ENCODE measurements at places on chromosomes 7 and 10.

DNA sequence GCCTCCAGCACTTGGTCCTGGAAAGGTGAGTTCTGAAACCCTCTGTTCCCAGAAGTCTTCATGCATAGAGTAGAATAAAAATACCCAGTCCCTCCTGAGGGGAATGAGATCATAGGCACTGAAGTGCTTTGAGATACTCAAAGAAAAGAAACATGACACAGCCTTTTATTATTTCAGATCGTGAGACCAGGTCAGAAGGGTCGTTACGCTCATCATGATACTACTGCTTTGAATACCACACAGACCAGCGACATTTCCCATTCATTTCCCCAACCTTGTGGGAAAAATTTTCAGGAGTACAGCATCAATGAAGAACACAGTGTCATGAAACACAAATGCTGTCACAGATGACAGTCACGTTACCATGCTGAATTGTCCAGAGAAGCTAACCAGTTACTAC lies 15.0 kb downstream of the CLRN3 start:
- DNase-seq: no peak

DNA sequence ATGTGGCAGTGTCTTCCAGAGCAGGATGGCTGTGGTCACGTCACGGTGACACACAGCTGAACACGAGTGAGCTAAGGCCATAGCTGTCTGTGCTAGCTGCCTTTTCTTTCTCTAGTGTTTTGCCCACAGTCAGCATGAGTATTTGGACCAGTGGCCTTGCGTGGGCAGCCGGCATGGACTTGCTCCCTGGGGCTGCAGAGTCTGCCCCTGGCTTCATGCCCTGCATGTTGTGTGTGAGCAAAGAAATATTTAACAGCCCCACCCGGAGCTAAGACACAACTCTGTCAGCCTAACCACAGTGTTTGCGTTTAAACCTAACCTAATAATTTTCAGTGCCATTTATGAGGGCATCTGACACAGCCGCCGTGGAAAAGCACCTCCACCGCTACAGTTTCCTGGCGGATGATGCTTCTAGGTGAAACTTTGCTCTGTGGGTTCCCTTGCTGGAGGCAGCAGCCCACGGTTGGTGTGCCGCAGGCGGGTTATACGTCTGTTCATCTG lies 14.6 kb downstream of the CHST12 start:
- no peak for DNase-seq

DNA sequence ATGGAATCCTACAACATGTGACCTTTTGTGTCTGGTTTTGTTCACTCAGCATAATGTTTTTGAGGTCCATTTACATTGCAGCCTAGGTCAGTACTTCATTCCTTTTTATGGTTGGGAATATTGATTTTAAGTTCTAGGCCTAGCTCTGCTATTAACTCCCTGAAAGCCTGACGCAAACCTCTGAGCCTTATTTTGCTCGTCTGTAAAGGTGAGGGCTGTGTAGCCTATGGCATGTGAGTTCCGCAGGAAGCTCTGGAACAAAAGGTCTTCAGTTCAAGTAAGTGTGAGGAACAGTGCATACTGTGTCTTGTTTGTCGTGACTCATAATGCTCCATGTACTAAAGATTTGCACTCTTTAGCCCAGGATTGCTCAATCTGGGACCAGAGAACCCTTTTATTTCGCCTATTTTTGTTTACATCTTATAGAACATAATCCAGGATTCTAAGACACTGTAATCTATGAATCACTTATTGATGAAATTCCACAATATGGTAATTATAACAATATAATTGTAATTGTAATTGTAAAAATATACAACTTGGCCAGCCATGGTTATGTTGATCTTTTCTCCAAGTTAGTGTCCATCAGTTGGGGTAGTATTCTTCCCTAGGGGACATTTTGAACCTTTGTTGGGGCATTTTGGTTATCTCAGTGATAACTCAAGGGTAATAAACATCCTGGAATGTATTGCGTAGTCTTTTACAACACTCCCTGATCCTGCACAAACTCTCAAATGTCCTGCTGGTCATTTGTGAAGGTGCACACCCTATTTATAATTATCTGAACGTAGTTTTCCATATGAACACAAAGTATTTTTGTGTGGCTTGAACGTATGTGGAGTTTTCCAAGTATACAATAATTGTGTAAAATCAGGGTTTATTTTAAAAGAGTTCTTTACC lies 184.7 kb downstream of the VTI1A start:
- no peak for DNase-seq

- no peak for DNase-seq
Observed at GRCh38 chr10:129773359-129773990, 190.6 kb downstream of the EBF3 start.

DNA sequence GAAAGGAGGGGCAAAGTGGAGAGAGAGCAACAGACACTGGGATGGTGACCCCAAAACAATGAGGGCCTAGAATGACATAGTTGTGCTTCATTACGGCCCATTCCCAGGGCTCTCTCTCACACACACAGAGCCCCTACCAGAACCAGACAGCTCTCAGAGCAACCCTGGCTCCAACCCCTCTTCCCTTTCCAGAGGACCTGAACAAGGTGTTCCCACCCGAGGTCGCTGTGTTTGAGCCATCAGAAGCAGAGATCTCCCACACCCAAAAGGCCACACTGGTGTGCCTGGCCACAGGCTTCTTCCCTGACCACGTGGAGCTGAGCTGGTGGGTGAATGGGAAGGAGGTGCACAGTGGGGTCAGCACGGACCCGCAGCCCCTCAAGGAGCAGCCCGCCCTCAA lies 20.7 kb downstream of the PRSS2 start:
- no peak for DNase-seq

DNA sequence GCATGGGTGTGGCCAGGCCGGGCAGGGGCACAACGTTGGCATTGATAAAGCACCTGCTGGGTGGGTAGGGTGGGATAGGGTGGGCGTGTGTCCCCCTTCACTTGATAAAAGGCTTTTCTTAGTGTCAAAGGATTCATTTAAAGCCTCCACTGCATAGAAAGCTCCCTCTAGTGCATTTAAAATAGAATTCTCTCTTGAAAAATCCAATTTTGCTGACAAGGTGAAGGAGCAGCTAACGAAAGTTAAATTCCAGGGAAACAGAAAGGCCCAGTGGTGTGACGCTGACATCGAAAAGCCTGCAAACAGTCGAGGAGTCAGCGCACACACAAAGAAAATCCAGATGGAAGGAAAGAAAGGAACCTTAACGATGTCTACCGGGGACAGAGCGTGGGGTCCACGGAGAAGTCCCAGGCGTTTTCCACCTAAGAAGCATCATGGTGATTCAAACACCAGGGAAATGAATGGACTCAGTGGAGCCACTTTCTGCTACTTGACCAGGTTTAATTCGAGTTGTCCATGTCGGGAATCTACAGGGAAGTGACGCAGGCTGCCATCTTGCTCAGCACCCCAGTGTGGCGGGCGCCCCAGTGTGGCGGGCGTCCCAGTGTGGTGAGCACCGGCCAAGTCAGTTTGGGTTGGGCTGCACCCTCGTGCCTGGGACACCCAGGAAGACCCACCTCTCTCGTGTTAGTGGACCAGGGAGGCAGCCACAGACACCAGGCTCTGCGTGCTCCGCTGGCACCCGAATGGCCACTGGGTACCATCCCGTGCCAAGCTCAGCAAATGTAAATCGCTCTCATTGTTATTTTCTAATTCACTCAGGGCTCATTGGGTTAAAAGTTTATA lies 217.8 kb downstream of the DNAJB6 start:
- no peak for DNase-seq

DNA sequence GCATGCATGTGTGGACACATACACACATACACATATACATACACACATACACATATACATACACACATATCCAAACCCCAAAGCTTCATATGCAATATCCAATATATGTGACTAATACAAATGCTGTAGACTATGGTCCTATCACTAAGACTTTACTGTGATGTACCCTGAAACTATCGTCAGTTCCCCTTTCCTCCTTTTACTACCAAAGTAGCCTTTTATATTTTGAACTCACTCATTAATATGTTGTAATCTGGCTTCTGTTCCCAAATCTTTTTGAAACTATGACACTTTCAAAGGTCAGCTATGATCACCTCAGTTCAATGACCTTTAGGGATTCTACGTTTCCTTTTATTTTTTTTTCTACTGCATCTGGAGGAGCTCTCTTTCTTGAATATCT lies 64.8 kb upstream of the TFEC start:
- DNase-seq: no peak

DNA sequence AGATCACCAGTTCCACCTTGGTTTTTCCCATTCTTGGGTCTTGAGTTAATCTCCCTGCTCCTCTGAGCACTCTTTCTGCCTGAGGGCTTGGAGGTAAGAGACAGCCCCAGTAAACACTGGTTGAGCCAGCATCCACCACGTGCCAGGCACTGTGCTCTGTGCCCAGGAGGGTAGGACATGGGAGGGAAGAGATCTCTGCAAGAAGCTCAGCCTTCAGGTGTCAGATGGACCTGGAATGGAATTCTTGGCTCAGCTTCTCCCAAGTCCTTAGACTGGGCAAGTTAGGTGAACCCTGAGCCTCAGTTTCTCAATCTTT lies 2.5 kb downstream of the ZYX start:
- DNase-seq: no peak

GRCh38 chr10:60031183-60031582 lies 124.8 kb upstream of the CCDC6 start:
- DNase-seq: no peak

DNA sequence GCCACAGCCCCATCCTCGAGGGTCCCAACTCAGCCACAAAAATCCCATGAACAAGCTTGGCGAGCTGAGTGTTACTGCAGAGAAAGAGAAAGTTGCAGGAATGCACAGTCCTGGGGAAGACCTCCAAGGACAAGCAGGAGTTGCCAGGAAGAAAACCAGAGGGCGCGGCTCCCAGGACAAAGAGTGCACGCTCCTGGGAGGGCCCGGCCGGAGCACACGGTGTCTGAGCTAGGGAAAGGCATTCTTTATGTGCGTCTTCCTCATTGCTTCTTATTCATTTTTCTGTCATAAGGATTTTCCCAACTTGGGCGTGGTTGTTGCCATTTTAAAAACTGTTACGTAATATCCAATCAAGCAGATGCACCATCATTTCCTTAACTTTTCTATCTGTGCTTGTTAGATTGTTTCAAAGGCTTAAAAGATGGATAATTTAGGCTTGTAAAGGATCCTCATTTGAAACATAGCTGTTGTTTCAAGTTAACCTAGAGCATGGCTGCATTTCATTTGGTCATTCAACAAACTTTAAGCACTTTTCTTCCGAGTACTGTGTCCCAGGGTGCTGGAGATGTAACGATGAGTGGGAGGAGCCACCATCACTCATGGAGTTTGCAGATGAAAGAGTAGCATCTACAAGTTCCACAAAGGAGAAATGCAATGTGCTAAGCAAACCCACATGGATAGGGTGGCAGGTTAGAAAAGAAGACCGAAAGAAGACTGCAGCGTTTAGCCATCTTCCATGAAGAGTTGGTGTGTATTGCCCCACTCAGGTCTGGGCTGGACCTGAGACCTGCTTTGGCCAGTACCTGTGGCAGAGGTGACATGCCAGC lies 5.6 kb upstream of the CNPY1 start:
- no peak for DNase-seq

- no peak for DNase-seq
Observed at GRCh38 chr10:18620856-18621255, 30.5 kb downstream of the NSUN6 start.

DNA sequence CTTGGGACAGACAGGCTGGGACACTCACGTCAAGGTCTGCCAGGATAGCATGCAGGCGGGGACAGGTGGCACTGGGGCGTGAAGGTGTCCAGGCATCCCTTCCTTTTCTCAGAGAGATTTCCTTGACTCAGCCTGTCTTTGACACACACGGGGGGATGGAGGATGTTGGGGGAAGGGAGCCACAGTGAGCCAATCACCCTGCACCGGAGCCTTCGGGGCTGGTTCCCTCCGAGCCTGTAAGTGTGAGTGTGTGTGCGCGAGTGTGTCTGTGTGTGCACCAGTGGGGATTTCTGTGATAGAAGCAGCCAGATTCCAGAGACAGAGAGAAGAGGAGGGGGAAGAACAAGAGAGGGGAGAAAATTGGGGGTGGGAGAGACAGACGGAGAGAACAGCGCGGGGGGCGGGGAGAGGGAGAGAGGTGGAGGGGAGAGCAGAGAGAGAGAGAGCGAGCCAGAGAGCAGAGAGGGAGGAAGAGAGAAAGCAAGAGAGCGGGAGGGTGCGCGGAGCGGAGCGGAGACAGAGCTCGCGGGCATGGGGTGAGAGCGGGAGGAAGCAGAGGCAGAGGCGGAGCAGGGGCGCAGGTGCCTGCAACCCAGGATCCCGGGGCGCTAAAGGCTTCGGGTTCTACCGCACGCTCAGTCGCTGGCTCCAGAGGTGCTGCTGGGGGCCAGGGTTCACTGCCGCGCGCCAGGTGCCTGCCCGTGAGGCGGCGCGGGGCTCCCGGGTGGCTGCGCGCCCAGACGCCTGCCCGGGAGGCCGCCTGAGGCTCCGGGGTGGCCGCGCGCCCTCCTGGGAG lies 466 bp upstream of the GPR26 start:
- DNase-seq: no peak

GRCh38 chr7:8303904-8304528 lies 42.0 kb upstream of the ICA1 start:
- no peak for DNase-seq

DNA sequence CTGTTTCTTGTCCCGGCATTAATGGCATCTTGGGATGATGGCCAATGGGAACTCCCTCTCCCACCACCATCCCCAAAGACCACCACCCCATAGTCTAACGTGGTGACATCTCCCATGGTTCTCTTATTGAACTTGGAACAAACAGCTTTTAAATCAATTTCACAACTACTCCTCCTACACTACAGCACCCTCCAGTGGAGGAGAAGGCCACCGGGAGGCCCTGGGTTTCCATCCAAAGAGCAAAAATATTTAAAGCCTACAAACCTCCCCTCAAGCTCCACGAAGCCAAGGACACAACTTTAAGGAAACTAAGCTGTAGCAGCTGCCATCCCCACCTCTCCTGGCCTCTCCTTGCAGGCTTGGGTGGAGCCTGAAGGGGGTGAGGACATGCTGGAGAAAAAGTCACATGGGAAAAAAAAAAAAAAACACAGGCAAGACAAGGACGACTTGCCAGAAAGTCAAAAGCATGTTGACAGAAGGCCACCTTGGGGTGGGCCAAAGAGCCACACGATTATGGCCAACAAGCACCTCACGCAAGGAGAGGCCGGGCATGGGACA lies 94.0 kb upstream of the LANCL2 start:
- no peak for DNase-seq

DNA sequence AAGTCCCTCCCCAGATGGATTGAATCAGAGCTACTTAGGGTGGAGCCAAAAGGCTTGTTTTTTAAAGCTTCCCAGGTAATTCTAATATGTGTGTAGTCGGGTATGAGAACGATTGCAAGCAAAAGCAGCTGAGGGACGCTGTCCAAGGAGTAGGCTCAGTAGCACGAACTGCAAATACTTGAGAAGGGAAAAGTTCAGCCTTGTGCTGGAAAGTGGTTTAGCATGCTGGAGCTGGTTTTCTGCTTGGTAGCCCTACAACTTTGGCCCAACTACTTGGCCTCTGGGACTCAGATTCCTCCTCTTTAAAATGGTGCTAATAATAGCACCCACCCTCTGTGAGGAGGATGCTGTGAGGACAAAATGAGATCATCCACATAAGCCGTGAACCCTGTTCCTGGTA lies 76.2 kb downstream of the AHR start:
- no peak for DNase-seq
